Stimulated activated CD8-positive, alpha-beta memory T cell treated with anti-CD3 and anti-CD28 coated beads, Interleukin-2, amount 100 ng/mL, for 1 hour (primary cell): ENCODE measurements at places on chromosomes 3 and 15.

- no peak for DNase-seq
Observed at GRCh38 chr3:58434990-58435389, 1.4 kb upstream of the PDHB start.

GRCh38 chr15:45869034-45869668 is 234.3 kb downstream of the SQOR start:
- DNase-seq = no peak

GRCh38 chr3:156803952-156804741 is 22.0 kb upstream of the LEKR1 start:
- DNase-seq = no peak

- no peak for DNase-seq
Observed at GRCh38 chr3:128950223-128950938, 43.5 kb downstream of the CFAP92 start.

DNA sequence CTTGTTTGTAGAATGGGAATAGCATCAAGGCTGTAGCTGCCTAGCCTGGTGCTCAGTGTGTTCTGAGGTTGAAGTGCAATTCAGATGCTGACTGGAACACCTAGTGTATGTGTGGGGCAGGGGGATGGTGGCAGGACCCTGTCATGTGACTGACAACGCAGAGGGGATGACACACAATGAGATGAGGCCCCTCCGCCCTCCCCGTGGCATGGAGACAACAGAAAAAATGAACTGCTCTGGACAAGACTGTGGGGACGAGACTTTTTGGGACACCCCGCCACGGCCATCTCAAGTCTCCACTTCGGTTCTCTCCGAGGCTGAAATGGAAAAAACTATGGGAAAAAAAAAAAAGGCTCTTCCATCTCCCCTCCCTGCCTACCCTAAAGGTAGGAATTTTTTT is 10.4 kb upstream of the SEC13 start:
- no peak for DNase-seq

- DNase-seq = no peak
Observed at GRCh38 chr3:77242371-77242770, 202.5 kb downstream of the ROBO2 start.

GRCh38 chr3:52373676-52374075 is 57.6 kb downstream of the DNAH1 start:
- DNase-seq = no peak

DNA sequence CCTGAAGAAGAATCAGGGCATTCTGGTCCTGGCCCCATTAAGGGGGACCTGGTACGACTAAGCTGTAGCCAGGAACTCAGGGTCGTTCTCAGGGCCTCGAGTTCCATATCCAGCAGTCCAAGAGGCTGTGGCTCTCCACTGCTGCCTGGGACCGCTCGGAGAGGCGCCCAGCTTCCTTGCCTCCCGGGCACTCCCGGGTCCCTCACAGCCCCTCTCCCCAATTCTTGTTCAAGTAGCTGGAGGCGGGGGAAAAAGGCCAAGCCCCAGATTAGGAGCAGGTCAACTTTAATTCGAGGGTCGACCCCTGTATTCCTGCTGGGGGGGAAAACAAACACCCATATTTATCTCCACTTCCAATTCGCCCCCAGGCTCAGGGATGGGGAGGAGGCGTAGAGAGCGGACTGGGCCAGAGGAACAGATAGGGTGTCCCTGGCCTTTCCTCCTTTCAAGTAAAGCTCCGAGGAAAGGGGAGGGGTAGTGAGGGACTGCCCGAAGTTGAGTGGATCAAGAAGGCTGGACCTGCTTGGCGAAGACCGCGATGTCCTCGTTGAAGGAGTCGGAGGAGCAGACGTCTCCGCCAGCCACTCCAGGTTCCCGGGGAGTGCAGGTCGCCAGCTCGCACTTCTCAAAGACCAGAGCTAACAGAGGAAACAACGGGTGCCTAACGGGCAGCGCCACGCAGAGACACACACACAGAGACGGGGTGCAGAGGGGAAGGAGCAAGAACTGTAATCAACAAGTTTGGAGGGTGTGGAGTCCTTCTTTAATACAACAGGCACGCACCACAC is 4.4 kb downstream of the MEIS2 start:
- DNase-seq = no peak

GRCh38 chr3:24197809-24198208 is 252.7 kb downstream of the NR1D2 start:
- no peak for DNase-seq

- DNase-seq = no peak
Observed at GRCh38 chr15:90558171-90558573, 28.4 kb downstream of the CRTC3 start.

GRCh38 chr15:66766282-66767230 is 64.5 kb downstream of the SMAD6 start:
- DNase-seq = no peak

GRCh38 chr15:57527382-57528091 is 64.2 kb upstream of the MYZAP start:
- no peak for DNase-seq

DNA sequence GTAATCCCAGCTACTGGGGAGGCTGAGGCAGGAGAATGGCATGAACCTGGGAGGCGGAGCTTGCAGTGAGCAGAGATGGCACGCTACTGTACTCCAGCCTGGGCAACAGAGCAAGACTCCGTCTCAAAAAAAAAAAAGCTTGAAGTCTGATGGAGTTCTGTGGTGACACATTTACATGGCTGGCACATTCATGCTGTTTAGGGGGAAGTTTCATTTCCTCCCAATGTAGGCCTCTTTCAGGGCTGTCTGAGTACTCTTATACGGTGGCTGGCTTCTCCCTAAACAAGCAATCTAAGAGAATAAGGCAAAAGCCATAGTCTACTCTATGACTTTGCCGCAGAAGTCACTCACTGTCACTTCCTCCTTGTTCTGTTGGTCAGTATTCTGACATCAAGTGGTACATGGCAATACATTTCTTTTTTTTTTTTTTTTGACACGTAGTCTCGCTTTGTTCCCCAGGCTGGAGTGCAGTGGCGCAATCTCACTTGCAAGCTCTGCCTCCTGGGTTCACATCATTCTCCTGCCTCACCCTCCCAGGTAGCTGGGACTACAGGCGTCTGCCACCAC is 41.2 kb downstream of the OIP5 start:
- DNase-seq = no peak

- no peak for DNase-seq
Observed at GRCh38 chr3:181558870-181559269, 152.9 kb upstream of the SOX2 start.

GRCh38 chr3:52786330-52787215 is 8.0 kb upstream of the ITIH3 start:
- DNase-seq = no peak

GRCh38 chr3:14767245-14768051 is 51.3 kb upstream of the FGD5 start:
- DNase-seq = no peak

- DNase-seq = no peak
Observed at GRCh38 chr15:66982816-66983215, 82.6 kb upstream of the SMAD3 start.

- no peak for DNase-seq
Observed at GRCh38 chr3:141379250-141379966, 11.1 kb downstream of the ZBTB38 start.
